Cerebellar cortex (tissue), 1 donor: ENCODE measurements at places on chromosomes 1 and 21.

DNA sequence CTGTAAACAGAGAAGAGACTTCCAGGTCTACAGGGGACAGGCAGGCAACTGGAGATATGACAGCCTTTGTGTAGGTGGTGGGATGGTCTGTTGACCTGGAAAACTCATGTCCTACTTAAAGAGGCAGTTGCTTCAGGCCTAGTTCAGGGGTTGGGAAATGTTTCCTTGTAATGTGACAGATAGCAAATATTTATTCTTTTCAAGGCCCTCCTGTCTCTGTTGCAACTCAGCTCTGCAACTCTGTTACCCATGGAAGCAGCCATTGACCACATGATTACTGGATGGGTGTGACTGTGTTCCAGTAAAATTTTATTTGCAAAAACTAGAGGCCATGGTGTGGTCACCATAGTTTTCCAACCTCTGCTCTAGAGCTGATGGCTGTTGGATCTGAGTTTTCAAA is 341.9 kb downstream of the PTBP2 start:
- no peak for DNase-seq

GRCh38 chr1:204894031-204894430 is 23.4 kb downstream of the NFASC start:
- no peak for DNase-seq

GRCh38 chr1:223702735-223703667 is 9.3 kb upstream of the CAPN2 start:
- DNase-seq = peak; percentile 37

DNA sequence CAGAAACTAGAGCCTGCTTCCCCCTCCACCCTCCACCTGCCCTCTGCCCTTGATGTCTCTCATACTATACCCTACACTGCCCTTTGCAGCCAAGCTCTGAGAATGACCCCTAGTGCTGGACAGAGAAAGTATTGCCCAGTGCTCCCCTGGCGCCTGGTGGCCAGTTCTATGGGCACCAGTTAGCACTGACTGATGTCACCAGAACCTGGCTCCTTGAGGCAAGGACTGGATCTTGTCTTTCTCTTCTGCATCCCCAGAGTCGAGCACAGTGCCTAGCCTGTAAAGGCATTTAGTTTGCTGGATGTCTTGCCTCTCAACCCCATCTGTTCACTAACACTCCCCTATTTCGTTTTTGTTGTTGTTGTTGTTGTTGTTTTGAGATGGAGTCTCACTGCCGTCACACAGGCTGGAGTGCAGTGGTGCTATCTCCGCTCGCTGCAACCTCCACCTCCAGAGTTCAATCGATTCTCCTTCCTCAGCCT is 5.9 kb downstream of the PHLDA3 start:
- DNase-seq = peak; percentile 81

- DNase-seq = no peak
Observed at GRCh38 chr1:1080951-1081310, 6.8 kb upstream of the RNF223 start.

GRCh38 chr1:3858231-3858981 is 1.1 kb downstream of the DFFB start:
- peak; percentile 58 for DNase-seq

GRCh38 chr1:63773815-63774616 is at the start of gene ROR1:
Gene ROR1 (plus strand): TSS chr1:63774017.
- peak; percentile 77 for DNase-seq

- no peak for DNase-seq
Observed at GRCh38 chr1:6911974-6912373, 126.7 kb downstream of the CAMTA1 start.

DNA sequence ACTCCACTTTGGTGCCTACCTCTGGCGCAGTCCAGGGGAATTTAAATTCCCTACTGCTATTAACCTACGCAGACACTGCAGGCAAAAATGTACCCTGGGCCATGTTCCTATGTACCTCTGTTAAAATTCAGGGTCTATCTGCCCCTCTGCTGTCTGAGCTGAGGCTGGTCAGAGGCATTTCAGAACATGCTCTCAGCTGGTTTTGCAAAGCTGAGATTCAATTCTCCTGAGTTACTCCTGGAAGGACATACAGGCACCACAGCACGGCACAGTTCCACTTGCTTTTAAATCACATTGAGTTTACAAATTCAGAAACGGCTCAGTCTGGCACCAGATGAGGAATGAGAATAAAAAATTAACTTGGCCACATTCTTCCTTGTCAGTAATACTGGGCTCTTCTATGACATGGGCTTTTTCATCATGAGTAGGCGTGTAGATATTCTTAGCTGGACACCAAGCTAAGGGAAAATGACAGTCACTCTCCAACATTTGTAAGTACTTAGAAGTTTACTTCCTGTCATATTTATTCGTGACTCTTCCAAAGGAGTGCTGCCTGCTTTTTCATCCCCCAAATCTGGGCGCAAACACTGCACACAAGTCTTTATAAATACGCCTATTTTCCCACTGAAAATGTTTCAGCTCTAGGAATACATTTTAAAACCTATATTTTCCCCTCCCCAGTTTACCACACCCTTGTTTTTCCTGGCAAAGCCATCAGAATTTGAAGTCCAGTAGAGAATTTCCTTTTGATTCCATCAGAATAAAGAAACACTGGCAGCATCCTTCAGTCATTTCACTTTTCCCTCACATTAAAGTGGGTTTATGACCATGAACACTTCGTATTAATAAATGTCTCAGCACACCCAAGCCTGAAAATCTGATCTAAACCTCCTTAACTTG is 1.9 kb downstream of the C1orf198 start:
- peak; percentile 14 for DNase-seq

GRCh38 chr21:28975397-28975796 is 17.3 kb downstream of the LTN1 start:
- DNase-seq = no peak

GRCh38 chr1:37403166-37403565 is 71.2 kb upstream of the ZC3H12A start:
- DNase-seq = no peak

- DNase-seq = no peak
Observed at GRCh38 chr1:173205146-173206051, 1.7 kb downstream of the TNFSF4 start.

DNA sequence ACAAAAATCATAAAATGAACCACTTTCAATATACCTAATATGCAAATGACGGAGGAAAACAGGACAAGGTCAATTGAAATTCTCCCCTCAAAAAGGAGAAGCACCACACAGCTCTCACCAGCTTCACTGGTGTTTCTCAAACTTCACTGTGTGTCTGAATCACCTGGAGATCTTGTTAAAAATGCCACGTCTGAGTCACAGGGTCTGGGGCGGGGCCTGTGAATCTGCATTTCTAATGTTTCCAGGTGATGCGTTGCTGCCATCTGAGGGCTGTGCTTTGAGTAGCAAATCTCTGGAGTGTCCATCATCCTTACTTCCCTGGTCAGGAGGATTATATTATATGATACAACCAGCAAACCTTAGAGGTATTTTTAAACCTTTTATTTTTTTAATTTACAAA is 9.0 kb downstream of the CLDN19 start:
- DNase-seq = no peak

DNA sequence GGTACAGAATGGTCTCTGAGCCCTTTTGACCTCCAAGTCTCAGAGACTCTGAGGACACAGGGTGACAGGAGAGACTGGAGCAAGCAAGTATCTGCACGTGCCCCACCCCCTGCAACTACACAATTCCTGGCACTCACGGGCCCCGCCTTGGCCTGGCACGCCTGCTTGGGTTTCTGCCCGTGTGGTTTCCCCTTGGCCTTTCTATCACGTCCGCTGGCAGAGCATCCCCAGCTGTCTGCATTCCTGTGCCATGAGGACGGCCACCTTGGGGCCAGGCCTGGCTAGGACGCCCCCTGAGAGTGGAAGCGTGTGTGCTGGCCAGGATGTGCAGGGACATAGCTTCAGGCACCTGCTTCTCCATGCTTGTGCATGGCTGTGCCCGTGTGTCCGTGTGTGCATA is 14.3 kb upstream of the EDN2 start:
- DNase-seq = no peak

DNA sequence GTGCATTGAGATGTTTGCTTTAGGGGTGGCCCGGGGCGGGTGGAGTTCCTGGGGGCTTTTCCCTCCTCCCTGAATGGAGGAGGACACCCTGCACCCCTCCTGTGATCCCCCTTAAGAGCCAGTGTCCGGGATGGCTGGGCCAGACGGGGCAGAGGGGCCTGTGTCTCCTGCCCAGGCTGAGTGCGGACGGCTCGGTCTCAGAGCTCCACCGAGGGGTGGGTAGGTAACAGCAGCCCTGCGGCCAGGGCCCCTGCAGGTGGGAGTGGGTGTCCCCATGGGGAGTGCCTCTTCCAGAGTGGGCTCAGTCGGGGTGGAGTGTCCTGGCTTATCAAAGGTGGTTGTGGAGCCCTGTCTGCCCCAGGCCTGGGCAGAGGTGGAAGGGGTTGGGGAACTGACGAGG is 23.1 kb downstream of the TP73 start:
- no peak for DNase-seq

GRCh38 chr1:99595441-99595840 is 50.5 kb upstream of the PALMD start:
- no peak for DNase-seq

DNA sequence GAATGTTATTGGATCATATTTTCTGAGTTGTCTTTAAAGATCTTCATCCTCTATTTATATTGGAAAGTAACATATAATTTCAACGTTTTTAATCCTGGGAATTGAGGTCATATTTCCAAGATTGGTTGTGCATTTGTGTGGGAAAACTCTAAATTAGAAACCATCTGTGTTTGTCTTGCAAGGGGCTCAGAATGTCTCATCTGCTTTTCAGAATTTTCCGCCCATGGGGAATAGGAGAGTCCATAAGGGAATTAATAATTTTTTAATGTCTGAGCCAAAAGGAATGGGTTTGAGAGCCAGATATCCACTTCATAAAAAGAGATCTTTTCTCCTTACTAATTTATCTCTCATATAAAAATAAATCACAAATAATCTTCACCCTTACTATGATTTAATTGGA is 84.8 kb upstream of the MAP1LC3C start:
- DNase-seq = no peak

- DNase-seq = peak; percentile 60
Observed at GRCh38 chr1:62159940-62160348, 34.7 kb upstream of the L1TD1 start.
